ENCODE measurements at places on chromosomes 11 and 22.

GRCh38 chr22:38214302-38215056 lies 12.7 kb downstream of the MAFF start:
- DNase-seq, result peak; percentile 69

DNA sequence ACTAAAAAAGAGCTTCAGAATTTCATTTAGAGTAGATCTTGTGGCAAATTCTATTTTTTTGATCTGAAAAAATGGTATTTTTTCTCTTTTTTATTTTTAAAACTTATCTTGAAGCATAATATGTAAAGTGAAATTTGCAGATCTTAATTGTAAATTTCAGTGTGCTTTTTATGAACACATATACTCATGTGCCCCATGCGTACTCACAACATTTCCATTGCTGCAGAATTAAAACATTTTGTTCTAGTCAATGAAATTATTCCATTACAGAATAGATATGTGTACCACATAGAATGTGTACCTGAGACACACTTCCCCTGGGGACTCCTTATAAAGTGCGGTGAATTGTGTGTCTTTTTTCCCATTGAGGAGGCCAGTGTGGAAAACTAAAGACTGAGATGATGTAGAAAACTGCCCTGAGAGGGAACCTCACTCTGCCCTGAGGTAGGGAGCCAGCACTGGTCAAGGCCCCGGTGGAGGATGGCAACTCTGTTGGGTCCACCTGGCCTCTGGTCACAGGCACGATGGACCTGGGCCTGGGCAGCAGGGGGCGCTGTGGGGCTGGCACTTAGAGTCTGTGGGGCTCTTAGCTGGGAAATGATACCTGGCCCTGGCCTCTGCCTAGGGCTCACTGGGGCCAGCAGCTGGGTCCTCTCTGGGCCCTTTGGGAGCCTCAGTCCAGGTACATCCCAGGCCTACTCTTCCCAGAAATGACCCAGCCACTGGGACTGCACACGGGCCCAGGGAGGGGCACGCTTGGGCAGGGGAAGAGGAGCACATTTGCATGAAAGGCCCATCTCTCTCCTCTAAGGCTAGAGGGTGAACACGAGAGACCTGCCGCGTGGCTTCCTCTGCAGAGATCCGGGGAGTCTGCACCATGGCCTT lies 77.9 kb upstream of the TOP3B start:
- no peak for DNase-seq

DNA sequence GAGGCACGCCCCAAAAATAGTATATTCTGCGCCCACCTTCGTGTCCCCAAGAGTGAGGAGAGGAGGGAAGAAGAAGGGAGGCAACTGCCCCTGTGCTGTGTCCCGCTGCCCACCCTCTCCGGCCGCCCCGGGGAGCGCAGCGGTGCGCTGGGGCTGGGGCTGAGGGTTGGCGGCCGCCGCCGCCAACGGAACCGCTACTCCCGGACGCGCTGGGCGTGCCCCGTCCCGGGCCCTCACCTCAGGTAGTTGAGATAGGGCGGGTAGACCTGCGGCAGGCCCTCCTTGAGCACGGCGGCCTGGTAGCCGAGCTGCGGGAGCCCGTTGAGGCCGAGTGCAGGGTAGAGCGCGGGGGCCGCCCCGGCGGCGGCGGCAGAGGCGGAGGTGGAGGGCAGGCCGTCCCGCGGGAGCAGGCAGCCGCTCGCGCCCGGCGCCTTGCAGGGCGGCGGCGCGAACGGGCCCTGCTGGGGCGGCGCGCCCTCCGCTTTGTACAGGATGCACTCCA lies 2.4 kb downstream of the PGR start:
- DNase-seq, result no peak

- DNase-seq, result no peak
These were observed 24.1 kb upstream of the TUB start for GRCh38 chr11:8056810-8057463.

GRCh38 chr22:17109976-17110375 lies 11.2 kb downstream of the TMEM121B start:
- DNase-seq, result no peak

- DNase-seq, result no peak
These were observed 132.7 kb downstream of the CCDC81 start for GRCh38 chr11:86507249-86507845.

DNA sequence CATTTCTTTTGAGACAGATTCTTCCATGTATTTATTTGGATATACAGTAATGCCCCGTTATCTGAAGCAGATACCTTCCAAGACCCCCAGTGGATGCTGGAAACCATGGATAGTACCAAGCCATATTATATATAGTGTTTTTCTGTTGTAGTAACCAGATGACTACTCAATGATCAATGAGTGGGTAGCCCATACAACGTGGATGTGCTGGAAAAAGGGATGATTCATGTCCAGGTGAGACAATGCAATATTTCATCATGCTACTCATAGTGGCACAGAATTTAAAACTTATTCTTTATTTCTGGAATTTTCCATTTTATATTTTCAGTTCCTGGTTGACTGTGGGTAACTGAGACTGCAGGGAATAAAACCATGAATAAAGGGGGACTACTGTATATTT lies 427.5 kb downstream of the METTL15 start:
- DNase-seq, result no peak

- no peak for DNase-seq
These were observed 255.7 kb downstream of the CTTN start for GRCh38 chr11:70654016-70654415.

DNA sequence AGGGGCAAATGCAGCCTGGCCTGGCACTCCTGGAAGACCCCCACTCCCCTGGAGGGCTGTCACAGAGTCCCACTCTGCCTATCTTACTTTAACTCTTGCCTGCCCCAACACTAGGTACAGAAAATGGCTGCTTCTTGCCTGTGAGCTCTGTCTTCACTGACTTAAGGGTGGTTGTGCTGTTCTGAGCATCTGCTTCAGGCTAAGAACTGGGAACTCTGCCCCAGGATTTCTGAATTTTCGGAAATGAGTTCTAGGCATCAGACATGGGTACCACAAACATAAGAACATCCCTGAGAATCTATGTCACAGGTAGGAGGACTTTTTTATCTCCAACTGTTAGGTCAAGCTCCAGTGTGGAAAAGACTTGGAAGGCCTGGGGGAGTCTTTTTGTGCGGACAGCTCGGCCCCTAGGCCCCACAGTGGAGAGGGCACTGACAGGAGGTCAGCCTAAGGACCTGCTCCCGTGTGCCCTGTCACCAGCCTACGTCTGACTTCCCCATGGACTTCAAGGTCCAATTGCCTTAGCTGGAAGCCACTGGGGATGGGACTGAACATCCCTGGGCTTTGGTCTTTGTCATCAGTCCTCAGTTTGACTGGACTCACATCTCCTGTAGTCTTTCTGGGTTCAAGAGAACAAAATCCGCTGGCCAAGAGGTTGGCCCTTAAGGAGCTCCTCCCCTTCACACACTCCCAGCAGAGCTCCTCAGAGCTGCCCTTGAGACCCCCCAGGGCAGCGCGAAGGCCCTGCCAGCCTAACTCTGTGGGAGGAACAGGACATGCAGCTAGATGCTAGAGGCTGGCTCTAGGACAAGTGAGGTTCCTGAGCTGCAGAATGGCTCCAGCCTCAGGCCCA lies 31.9 kb downstream of the PPP2R1B start:
- DNase-seq, result no peak

- no peak for DNase-seq
These were observed 32.0 kb downstream of the THOC5 start for GRCh38 chr22:29521526-29521925.

DNA sequence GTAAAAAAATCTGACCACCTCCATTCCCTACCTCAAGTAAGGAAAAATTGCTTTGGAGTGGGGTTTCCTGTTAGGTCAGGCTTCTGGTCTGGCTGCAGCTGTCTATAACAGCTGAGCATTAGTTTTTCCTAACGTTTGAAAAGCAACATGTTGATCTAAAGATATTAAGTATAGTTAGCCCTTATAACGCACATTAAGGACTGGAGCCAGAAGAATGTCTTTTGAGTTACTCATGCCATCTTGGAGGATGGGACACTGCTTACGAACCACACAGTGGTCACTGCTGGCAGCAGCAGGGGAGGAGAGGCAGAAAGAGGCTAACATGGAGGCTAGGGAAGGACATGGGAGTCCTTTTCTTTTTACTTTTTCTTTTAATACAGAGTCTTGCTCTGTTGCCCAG lies 44.1 kb upstream of the GDPD4 start:
- no peak for DNase-seq

- no peak for DNase-seq
These were observed 27.8 kb downstream of the LGR4 start for GRCh38 chr11:27444801-27445215.

DNA sequence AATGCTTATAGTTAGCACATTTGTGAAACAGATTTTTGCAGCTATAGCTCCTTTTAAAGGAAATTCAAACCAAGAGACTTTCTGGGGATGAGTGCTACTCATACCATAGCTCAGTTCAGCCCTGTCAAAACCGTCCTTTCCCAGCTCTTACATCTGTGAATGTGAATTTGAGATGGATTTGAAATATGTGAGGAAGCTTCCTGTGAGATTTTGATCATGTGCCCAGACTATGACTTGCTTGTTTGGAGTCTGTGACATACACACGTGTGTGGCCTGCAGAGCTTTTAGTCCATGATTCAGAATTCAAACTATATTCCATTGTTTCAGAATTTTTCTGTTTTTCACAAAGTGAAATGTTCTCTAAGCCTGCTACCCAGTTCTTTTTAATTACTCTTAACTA lies 4.4 kb upstream of the MMP1 start:
- DNase-seq, result no peak

- no peak for DNase-seq
These were observed 13.1 kb downstream of the CELSR1 start for GRCh38 chr22:46524203-46524740.

GRCh38 chr11:24511511-24511910 lies 14.7 kb downstream of the LUZP2 start:
- DNase-seq, result no peak

- DNase-seq, result no peak
These were observed 163.2 kb downstream of the BRD1 start for GRCh38 chr22:49664371-49664881.

DNA sequence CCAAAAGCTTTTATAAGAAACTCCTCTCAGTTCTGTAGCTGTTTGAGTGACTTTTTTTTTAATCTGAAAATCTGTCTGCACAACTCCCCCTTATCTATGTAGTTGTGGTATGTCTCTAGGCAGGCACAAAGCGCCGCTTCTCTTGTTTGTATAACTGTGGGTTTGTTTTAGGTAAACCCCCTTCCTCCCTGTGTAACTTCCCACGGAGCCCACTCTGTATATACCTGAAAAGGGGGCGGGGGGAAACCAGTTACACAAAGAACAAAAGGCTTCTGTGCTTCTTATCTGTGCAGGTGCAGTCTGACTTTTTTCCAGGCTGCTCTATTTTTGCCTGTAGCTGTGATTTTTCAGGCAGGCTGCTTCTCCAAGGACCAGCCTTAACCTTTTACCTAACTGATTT lies 13.2 kb downstream of the OR10AG1 start:
- no peak for DNase-seq

- DNase-seq, result no peak
These were observed 25.6 kb upstream of the OSBP start for GRCh38 chr11:59641156-59641555.

DNA sequence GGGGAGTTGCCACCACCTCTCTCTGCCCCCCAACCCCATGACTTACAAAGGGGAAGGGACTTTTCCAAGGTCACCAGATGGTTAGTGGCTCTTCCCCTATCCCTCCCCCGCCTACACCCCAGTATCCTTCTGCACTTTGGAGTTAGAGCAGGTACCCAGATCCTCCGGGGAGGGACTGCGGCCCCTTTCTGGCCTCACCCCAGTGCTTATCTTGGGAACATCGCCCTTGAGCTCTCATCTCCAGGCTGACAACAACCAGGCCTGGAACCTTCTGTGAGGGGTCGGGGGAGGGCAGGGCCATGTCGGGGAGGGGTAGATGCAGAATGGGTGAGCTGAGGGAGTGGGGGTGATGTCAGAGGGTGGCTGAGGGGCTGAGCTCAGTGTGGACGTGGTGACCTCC lies 7.5 kb upstream of the NAALADL1 start:
- no peak for DNase-seq

DNA sequence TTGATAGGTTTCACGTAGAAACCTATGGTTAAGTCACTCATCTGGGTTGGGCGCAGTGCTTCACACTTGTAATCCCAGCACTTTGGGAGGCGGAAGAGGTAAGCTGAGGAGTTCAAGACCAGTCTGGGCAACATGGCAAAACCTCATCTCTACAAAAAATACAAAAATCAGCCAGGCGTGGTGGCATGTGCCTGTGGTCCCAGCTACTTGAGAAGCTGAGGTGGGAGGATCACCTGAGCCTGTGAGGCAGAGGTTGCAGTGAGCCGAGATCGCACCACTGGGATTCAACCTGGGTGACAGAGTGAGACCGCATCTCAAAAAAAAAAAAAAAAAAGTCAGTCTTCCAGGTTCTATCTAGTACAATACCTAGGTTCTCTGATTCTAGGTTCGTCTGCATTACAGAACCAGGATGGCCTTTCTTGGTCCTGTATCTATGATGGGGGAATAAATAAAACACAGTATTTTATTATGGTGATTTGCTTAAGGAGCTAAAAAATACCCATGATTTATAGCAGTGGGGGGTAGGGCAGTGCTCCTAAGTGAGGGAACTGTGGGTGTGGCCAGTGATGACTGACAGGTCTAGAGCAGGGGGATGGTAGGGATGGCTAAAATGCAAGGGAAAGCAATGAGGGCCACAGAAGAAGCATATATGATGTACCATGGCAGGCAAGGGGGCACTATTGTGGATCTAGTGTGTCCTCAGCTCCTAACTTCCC lies 65.5 kb upstream of the NUP160 start:
- no peak for DNase-seq

GRCh38 chr11:95306801-95307200 lies 75.8 kb upstream of the SESN3 start:
- no peak for DNase-seq

DNA sequence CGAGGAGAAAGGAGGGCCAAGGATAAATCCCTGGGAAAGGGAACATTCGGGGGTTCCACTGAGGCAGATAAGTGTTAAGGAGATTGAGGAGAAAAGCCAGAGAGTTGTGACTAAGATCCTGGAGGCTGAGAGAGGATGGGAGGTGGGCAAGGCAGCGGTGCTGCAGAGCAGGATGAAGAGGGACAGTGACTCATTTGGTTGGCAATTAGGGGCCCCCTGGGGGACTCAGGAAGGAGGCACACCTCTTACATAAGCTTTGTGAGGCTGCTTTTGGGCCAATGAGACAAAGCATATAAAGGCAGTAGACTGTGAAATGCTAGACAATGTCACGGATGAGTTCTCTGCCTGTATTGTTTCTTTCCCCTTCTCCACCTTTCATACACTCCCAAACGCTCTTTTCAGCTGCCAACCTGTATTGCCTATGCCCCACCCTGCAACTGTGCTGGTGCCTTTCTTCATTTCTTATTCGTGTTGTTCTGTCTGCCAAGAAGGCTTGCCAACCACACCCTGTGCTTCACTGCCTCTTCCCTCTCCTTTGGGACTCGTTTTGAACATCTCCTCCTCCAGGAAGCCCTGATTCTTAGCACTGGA lies 246.8 kb upstream of the KIRREL3 start:
- DNase-seq, result no peak

GRCh38 chr22:47036352-47036751 lies 273.9 kb downstream of the TBC1D22A start:
- DNase-seq, result no peak

DNA sequence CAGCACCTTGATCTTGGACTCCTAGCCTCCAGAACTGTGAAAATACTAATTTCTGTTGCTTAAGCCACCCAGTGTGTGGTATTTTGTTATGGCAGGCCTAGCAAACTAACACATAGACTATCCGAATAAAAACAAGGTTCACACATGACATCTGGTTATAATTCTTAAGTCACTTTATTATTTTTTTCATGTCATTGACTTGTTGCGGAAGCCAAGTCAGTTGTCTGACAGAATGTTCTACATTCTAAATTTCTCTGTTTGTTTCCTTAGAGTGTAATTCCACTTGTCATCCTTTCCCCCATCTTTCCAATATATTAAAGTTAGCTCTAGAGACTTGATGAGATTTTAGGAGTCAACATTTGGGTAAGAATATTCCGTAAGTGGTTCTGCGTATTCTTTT lies 40.6 kb downstream of the RAB30 start:
- no peak for DNase-seq

All from T-helper 2 cell (primary cell).